ENCODE measurements at places on chromosomes 12 and 14.

- no peak for DNase-seq
Measured at GRCh38 chr12:69039911-69040310, 106.9 kb upstream of the CPM start.

- DNase-seq: no peak
Measured at GRCh38 chr12:104738331-104738730, 219.8 kb downstream of the SLC41A2 start.

DNA sequence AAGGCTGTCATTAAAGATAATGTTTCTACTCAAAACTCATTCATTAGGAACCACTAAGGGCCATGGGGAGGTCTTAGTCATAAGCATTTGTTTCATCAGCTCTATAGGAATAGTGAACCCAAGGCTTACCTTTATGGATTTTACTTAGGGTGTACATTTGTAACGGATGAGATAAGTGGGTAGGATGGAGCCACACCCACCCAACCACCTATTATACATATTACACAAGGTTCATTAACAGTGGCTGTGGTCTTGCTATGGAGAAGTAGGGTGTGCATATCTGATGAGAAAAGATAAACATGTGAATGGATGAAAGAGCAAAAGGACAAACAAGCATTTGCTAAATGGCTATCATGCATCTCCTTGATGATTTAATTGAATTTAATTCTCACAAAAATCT is 39.6 kb upstream of the ITPR2 start:
- DNase-seq: no peak

- no peak for DNase-seq
Measured at GRCh38 chr12:114952573-114953271, 268.7 kb upstream of the TBX3 start.

DNA sequence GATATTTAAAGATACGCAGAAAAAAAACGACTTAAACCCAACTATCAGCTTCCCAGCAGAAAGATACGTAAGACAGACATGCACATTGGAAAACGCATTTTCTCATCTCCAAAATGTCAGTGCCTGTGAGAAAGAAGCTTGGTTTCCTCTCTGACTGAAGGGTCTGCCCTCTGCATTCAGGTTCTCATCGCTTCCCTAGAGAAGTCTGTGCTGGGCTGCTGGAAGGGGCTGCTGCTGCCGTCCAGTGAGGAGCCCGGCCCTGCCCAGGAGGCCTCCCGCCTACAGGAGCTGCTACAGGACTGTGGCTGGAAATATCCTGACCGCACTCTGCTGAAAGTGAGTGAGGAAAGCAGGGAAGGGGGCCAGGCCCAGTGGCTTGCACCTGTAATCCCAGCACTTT is 4.7 kb upstream of the PFDN5 start:
- DNase-seq: no peak

DNA sequence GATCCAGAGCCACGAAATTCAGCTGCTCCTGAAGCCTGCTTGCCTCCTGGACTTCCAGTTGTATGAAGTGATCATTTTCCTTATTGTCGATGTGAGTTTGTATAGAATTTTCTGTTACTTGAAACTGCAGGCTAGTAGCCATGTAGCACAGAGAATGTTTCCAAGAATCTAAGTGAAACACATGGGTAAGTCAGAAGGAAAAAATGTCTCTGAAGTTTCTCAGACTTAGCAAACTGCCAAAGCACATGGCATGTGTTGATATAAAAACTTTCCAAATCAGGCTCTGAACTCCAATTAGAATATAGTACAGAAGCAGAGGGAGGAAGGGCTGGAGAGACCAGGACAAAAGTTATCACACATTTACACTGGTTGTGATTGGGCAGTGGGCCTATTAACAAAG is 9.8 kb upstream of the PCNX1 start:
- DNase-seq: no peak

All from AG09309 (cell line).